CD4-positive, alpha-beta T cell treated with Interleukin-12 subunit alpha and Interleukin-12 subunit beta, for 1 hour (primary cell): ENCODE measurements at places on chromosomes 13 and 19.

- DNase-seq: peak; percentile 1
Observed at GRCh38 chr19:8831373-8831772, 731 bp downstream of the ZNF558 start.

- DNase-seq: no peak
Observed at GRCh38 chr13:38624822-38625221, 62.1 kb upstream of the FREM2 start.

DNA sequence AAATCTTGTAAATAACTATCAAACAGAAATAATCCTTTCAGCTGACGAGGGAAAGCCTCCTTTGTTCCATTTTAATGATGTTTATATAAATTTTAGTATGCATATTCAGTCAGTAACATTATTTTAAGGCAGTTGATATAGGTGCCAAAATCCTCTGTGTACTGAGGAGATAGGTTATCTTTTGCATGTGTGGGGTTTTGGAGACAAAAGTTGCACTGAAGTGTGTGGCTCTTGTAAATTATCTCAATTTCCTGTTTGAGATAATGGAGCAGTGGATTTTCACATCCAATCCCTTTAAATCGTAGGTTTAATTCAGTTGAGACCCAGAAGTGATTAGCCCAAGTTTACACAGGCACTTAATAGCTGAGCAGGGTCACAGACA lies 106.6 kb downstream of the RGCC start:
- no peak for DNase-seq

GRCh38 chr13:51794964-51795363 lies 9.0 kb downstream of the DHRS12 start:
- no peak for DNase-seq

GRCh38 chr19:31504221-31504620 lies 155.0 kb upstream of the TSHZ3 start:
- no peak for DNase-seq

- peak; percentile 88 for DNase-seq
Observed at GRCh38 chr13:40388617-40389016, 277.8 kb downstream of the FOXO1 start.

DNA sequence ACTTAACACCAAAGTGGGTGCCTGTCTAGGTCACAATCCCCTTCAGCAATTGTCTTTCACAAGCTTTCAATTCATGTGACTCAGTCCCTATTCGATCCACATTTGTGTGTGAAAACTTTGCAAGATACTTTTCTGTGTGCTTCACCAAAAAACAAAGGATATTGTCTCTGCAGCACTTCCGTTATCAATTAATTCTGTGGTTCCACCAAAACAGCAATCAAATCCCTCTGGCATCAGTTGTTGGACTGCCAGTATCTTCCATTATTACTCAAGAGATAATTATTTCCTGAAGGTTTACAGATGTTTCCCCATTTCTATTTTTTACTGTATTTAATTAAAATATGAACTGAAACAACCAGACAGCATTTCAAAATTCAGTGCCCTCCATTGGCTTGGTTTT lies 481.4 kb downstream of the SUCLA2 start:
- no peak for DNase-seq

DNA sequence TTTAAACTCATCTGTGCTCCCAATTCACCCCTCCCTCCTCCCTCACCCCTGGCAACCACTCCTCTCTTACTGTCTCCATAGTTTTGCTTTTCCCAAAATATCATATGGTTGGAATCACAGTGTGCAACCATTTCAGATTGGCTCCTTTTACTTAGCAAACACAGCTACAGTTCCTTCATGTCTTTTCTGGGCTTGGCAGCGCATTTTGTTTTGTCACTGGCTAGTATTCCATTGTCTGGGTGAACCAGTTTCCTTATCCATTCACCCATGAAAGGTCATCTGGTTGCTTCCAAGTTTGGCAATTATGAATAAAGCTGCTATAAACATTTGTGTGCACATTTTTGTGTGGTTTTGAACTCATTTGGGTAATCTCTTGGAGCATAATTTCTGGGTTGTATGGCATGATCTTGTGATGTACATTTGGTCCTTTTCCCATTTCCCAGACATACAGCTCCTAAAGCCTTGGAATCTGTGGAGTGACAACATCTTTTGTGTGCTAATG lies 23.9 kb upstream of the GAS6 start:
- no peak for DNase-seq

DNA sequence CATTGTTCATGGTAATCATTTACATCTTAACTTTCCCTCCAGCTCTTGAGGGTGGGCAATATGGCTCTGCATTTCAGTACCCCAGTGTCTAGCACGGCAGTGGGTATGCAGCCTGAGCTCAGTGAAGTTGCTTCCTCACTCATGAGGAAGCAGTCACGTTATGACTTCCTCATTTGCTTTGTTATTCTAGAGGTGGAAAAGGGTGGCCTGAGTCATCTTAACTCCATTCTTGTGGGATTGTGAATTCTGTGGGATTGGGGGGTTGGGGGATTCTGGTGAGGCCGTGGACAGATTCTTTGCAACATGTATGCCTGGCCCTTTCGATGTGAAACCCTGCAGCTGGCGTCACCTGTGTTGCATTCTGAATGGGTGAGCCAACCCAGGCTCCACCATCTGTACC lies 406.7 kb upstream of the ZNF507 start:
- no peak for DNase-seq
